ENCODE measurements at places on chromosomes 13 and 19.

GRCh38 chr13:23980160-23980551, 82.9 kb upstream of the C1QTNF9B start:
- DNase-seq: peak; percentile 79

- no peak for DNase-seq
These were observed 1255.5 kb upstream of the SLC10A2 start for GRCh38 chr13:104321756-104322155.

- DNase-seq: no peak
These were observed 36.0 kb upstream of the LAMP1 start for GRCh38 chr13:113260996-113261395.

GRCh38 chr19:48963371-48964204, 1.5 kb upstream of the FTL start:
- peak; percentile 92 for DNase-seq

DNA sequence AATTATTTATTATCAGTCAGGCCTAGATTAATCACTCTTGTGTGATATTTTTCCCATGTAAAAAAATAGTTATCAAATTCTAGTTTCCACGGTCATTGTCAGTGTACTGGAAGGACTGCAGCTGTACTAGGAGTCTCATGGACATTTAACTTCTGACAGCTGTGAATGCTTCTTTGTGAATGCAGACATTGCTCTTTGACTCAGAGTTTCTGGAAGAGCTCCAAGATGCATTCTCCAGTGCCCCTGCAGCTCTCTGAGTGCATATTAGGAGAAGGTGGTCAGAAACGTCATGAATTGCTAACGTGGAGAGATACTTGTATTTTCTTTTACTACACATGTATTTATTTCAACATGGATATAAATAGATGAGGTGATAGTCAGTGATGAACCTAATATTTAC, 9.7 kb upstream of the SLITRK5 start:
- no peak for DNase-seq

DNA sequence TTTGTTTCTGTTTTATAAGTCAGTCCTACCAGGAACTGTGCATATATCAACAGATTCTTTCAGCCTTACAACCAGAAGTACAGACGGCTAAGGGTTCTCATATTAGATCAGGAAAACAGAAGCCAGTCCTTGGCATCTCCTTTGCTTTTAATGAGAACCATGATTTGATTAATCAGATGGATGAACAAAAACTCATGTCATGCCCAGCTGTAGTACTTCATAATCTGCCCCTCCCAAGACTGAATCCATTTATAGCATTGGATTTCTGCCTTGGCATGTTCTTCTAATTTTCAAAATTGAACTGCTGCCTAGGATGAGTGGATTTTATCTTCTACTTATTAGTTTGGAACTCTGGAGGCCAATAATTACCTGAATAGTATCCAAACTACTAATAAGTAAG, 617.2 kb downstream of the SLITRK5 start:
- DNase-seq: no peak

- no peak for DNase-seq
These were observed 105.0 kb downstream of the MBNL2 start for GRCh38 chr13:97327086-97327485.

- no peak for DNase-seq
These were observed 57.9 kb downstream of the MBD3L2B start for GRCh38 chr19:6963244-6963852.

- no peak for DNase-seq
These were observed 291.1 kb upstream of the ARGLU1 start for GRCh38 chr13:106858903-106859532.

DNA sequence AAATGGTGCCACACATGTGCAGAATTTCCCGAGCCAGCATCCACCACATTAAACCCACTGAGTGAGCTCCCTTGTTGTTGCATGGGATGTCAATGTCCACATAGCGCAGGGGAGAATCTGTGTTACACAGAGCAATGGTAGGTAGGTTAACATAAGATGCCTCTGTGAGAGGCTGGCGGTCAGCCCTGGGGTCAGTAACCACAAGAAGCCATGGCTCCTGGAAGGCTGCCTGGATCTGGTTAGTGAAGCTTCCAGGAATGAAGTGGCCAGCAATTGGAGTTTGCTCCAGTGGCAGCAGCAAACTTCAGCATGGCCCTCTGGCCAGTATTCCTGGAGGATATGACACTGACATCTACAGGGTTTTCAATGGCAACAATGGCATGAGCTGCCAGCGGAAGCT, 37.0 kb upstream of the PCDH9 start:
- DNase-seq: no peak

DNA sequence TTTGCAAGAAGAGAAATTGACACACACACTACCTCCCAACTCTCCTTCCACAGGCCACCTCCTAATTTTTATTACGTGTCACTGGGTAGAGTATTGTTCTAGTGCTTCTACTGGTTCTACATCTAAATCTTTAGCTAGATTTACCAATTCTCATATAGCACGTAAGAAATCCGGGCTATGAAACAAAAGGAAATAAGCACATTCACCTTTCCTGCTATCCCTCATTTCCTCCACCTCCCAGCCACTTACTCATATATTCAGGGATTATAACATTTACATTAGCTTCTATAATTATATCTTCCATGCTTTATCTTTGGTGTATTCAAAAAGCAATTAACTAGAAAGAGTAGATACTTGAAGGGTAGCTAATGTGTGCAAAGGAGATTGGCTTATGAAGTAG, 39.7 kb downstream of the USP12 start:
- no peak for DNase-seq

- DNase-seq: peak; percentile 74
These were observed 7.5 kb downstream of the RPS9 start for GRCh38 chr19:54207983-54208783.

DNA sequence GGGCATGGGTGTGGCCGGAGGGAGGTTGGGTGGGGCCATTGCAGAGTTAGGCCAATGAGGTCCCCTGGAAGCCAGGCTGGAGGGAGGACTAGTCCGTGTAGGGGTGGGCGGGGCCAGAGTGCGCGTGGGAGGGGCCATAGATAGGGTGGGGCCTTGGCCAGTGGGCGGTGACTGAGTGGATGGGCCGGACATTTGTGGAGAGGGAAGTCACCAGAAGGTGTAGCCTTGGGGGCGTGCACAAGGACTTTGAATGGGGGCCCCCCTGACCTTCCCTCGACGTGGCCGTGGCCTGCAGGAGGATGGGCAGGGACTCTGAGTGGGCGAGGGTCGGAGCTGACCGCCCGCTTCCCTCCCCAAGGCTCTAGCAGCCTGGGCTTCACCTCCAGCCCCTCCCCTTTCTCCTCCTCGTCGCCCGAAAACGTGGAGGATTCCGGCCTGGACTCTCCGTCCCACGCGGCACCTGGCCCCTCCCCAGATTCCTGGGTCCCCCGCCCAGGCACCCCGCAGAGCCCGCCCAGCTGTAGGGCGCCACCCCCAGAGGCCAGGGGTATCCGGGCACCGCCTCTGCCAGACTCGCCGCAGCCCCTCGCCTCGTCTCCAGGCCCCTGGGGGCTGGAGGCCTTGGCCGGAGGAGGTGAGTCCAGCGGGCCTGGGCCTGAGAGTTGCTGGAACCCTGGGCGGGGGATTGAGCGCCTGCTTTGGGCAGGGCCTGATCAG, 16.5 kb upstream of the B3GNT3 start:
- peak; percentile 59 for DNase-seq

DNA sequence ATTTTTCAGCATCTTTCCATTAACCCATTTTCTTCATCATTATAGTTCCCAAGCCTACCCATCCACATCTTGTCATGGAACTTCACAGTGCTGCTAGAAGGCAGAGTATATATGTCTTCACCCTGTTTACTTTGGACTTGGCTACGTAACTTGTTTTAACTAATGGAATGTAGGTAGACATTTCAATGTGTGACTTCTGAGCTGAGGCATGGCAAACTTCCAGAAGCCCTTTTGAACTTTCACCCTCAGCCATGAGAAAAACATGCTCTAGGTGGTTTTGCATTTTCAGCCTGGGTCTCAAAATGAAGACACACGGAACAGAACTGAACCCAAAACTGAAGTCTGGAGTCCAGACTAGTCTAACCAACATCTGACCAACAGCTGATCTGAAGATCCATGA, 3.2 kb downstream of the TEX30 start:
- DNase-seq: no peak

Data from right lobe of liver (tissue), 6 donors.